ENCODE measurements at places on chromosomes 5 and 9.
A peak's percentile ranks its signal among the peaks of the same experiment; 100 is the strongest.

DNA sequence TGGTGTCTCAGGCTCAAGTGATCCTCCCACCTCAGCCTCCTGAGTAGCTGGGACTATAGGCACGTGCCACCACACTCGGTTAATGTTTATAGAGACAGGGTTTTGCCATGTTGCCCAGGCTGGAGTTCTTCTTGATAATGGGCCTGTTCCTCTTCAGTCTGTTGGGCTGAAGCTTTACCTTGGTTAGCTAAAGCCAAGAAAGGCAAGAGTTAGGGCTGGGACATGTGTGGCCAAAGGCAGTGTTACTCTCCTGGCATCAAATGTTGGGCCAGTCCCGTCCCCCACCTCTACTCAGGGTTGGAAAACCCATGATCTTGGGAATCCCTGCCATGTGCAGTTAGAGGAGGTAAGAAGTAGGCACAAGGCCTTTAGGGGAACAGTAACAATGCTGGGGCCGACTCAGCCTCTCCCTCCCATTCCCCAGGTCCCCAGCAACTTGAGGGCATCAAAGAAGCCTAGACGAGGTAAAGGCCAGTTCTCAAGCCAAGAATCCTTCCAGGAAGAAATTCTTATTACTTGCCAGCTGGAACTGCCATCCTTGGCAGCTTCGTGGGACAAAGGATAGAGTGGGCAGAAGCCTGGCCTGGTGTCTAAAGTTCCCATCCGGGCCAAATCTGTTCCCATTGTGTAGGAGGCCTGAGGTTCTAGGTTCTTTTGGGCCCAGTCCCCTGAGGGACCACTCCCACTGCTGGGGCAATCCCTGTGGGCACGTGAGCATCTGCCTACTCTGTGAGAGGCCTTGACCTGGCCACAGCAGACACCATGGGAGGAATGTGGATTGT lies 4.5 kb downstream of the EGR1 start:
- DNase-seq: peak; percentile 60

GRCh38 chr5:173767574-173768266 lies 120.4 kb upstream of the CPEB4 start:
- DNase-seq: no peak

DNA sequence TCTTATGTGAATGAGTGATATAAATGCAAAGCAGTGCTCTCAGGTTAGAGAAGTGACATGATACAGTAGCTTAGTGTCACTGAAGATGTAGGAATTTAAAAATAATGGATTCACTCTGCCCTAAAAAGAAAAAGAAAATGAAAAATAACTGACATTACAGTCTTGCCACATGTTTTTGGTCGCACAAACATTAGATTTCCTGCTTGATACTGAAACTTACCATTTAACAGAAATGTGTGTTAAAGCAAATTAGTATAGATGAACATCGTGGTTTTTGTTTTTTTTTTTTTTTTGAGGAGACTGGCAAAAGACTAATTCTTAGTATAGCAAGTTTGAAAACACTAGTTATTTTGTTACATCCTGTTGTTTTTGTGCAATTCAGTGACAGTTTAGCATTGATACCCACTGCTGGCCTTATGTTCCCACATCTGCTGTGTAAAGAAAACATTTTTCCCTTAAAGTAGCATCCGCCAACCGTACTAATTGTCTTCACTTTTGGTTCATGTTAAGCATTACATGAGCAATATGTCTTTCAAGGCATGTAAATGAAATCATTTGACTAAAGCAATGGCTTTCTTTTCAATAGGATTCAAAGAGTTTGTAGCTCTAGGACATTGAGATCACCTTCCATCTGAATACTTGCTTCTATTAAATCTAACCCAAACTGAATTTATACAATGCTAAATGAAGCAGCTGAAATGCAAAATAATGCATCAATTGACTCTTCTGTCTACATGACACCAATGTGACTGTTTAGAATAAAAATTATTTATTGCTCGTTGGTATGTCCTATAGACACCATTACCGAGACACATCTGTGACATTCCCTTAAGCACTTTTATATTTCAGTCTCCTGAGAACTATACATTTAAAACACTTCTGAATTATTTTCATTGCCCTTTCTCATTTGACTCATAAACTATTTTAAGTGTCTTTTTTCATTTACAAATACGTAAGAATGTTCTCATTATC lies 859.1 kb downstream of the MAT2B start:
- DNase-seq: no peak

DNA sequence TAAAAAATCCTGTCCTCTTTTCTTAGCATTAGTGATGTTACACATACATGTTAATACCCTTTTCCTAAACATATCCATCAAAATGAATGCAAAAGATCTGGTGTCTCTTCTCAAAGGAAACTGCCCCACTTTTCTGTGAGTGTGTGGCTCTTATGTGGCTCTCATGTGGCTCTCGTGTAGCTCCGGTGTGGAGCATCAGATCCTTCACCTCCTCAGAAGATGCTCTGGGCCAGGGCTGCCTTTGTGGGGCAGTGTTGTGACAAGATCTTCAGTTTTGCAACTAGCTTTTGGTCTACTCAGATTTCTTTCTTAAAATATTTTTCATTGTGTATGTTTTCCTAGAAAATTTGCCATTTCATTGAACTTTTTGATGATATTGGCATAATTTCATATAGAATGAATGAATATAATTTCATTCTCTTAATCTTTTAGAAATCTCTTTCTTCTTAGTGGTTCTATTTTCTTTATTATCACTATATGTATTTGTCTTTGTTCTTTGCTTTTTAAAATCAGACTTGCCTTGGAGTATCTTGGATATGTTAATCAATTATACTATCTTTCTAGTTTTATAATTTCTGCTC lies 19.4 kb downstream of the GARNL3 start:
- DNase-seq: no peak

DNA sequence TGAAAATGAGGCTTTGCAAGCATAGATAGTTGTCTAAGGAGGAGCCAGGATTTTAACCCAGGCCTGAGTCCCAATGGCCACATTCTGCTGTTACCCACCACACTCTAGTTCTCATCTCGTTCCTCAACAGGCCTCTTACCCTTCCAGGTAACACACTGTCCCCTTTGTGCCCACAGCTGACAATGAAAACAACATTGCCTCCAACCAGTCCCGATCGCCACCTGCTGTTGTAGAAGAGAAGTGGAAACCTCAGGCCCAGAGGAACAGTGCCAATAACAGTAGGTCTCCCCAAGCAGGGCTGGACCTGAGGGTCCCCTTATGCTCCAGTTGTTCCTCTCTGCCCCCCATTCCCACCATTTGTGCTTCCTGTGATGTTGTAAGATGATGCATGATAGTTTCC lies 30.4 kb downstream of the AMBP start:
- DNase-seq: no peak

GRCh38 chr5:60738461-60738860 lies 38.5 kb upstream of the DEPDC1B start:
- DNase-seq: no peak

DNA sequence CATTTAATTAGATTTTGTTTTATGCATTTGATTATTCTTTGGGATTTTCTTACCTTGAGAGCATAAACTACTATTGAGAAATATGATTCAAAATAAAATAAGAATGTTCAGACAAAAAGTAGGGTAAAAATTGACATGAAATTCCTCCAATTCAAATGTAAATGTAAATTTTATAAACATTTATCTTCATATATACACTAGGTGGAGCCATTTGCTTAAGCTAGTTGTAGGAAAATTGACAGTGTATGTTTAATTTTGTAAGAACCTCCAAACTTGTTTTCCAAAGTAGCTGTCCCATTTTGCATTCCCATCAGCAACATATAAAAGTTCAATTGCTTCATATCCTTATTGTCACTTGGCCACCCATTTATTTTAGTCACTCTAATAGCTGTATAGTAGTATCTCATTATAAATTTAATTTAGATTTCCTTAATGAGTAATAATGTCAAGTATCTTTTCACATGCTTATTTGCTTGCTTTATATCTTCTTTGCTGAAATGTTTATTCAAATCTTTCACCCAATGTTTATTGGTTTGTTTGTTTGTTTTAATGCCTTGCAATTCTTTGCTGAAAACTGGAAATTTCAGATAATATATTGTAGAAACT lies 37.6 kb upstream of the SLCO6A1 start:
- DNase-seq: no peak

DNA sequence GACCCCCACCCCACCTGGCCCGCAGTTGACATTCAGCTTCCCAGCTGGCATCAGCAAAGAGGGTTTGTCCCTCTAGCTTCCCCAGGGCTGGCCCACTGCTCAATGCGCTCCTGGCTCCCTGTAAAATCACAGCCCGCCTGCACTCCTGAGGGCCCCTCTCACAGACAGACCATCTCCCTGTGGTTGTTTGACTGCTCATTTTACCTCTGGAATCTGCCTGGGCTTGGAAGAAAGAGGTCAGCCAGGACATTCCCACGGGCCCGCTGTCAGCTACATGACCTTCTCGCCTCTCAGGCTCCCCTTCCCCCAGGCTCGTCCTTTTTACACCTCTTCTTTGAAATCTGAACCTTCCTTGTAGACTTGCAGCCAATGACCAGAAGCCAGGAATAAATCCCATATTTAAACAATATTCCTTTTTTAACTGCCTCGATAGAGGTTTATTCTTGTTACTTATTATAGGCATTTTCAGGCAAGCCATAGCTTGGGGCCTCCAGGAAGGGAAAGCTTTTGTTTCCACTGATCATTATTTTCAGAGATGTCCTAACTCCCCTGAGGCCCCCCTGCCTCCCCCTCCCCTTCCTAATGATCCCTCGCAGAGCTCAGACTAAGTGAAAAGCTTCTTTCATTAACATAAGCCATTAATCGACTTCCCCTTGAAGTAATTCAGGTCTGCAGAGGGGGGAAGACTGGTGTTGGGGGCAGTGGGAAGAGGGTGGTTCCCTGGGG lies 76.3 kb upstream of the IQGAP2 start:
- no peak for DNase-seq

- no peak for DNase-seq
Observed at GRCh38 chr5:73668017-73668416, 42.0 kb downstream of the ARHGEF28 start.

- no peak for DNase-seq
Observed at GRCh38 chr9:109192732-109193361, 25.8 kb upstream of the FRRS1L start.

DNA sequence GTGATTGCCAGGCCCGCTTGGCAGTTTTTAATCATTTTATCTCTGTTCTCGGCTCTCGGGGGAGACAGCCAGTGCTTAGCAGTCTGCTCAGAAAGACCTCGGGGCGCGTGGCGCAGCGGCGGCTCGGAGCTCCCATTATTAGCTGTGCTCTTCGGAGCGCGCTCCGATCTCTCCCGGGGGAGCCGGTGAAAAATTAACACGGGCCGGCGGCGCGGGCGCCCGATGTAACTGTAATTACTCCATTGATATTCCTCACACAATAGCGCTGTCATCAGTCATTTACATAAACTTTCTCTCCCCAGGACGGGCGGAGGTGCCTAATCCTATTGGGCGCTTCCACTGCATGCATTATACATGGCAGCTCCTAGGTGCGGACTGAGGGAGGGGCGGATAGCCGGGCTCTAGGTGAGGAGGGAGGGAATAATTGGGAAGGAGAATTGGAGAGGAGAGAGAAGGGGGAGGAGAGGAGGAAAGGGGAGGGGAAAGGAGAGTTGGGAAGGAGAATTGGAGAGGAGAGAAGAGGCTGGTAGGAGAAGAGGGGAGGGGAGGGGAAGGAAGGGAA lies 24.9 kb downstream of the LMX1B start:
- no peak for DNase-seq

DNA sequence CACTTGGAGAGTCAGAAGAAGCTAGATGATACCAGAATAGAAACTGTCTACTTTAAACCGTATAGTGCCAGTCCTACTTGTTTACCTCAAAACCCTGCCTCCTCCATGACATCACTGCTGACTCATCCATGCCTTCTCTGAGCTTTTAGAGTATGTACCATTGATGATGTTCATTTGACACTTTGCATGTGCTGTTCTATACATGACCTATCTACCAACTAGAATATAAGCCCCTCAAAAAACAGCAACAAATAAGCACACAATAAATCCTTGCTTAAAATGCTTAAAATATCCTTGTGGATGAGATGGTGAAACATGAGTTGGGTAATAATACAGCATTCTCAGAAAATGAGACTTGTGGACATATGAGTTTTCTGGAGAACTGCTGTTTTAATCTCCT lies 2.6 kb downstream of the CTNNAL1 start:
- peak; percentile 29 for DNase-seq

GRCh38 chr9:137745541-137745991 lies 126.8 kb downstream of the EHMT1 start:
- DNase-seq: no peak

GRCh38 chr5:60439552-60439951 lies 260.4 kb downstream of the DEPDC1B start:
- no peak for DNase-seq

DNA sequence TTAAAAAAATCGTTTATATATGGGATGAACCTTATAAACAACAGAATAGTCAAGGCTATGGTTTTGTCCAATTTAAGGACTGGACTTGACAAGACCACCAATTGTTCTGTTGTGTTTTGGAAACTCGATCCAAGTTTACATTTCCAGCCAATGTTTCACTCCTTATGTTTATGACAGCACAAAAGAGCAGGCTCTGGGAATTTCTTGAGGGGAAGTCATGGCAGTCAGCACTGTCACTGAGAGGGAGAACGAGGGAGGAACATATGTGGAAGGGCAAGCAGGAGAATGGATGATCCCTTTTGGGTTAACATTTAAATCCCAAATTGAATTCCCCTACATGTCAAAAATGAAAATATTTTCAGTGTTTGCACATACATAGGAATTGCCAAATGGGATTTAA lies 292.5 kb downstream of the MARCHF11 start:
- no peak for DNase-seq

DNA sequence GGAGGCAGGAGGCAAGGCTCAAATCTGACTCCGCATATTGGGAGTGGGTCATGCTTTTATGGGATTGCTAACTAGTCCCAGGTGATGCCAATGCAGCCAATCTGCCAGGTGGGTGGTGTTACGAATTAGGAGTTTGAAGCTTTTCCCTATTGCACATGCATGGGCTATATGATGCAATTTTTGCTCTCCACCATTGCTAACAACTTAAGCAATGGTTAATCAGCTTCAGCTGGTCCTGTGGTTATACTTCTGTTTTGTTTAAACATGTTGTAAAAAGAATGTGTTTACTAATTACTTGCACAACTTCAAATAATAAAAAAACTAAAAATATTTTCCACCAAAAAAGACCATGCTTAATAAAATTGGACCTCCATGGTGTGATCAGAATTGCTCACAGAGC lies 55.7 kb downstream of the SHC3 start:
- DNase-seq: no peak

Measured in stimulated activated CD8-positive, alpha-beta memory T cell treated with anti-CD3 and anti-CD28 coated beads, Interleukin-4, amount 100 ng/mL, for 1 hour (primary cell).